Activated gamma-delta T cell treated with Interleukin-2 at 50 U/mL for 16 hours (primary cell): ENCODE measurements at places on chromosomes 3 and 15.

- no peak for DNase-seq
Observed at GRCh38 chr3:13541691-13542090, 7.2 kb upstream of the FBLN2 start.

DNA sequence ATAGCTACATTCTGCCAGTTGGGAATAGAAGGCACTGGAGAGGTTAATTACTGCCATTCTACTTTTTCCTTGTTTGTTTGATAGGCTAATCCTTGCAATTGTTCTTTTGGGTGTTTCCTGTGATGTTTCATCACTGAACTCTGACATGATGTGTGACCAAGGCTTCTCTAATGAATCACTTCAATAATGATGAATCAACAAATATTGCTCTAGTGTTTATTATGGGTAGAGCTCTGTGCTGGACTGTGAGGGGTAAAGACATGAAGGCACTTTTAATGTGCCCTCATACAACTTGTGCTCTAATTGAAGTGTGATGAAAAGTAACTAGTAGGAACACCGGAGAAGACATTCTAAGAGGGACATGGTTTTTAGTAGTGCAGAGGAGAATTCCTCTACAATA is 233.6 kb downstream of the WDR72 start:
- no peak for DNase-seq

DNA sequence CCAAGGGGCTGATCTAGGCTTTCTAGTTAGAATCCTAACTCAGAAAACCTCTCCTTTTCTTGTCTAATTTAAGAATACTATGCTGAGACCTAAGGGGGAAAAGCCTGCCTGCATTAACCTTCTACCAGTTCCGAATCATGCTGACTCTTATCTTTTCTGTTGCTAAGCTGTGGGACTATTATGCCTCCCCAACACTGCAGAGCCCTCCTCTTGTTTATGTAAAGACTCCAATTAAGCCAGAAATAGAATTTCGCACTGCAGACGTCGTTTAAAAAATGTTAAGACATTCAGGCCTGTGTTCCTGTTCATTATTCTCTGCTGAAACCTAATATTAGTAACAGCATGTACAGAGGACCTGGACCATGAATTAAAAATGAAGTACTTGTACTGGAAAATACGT is 310.6 kb upstream of the ATP11B start:
- DNase-seq, result no peak

DNA sequence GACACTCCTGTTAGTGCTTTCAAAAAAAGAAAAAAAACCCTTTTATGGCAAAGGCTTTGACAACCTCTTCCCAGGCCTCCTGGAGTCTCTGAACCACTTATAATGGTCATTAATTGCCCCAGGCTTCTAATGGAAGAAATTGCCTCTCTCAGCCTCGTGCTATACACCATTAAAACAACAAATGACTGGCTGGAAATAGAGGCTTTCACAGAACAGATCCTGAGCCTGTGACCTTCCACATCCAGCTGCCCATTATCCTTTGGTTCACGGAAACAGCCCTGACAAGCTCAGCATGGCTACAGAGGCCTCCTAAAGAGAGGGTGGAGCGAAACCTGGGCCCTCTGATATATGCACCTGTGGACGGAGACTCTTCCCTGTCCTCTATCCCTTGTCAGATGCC is 26.8 kb upstream of the MKRN3 start:
- no peak for DNase-seq

GRCh38 chr3:124582196-124582595 is 148.1 kb upstream of the UMPS start:
- DNase-seq, result no peak

DNA sequence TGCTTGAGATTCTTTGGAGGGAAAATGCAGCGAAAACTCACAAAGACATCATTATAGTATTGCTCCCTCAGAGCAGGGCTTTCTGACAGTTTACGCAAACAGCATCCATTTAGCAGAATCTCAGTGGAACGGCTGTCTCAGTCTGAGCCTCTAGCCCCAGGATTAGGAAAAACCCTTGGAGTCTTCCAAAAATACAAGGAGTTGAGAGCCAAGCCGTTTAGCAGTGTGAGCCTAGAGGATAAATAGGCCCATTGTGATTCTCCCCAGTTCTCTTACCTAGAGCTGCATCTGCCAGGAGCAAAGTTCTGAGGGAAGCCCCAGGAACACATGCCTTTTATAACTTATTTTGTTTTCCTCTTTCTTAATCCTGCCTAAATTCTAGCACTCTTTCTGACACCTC is 359.6 kb downstream of the NTRK3 start:
- no peak for DNase-seq

GRCh38 chr3:87145553-87145952 is 81.6 kb upstream of the CHMP2B start:
- DNase-seq, result no peak

- DNase-seq, result no peak
Observed at GRCh38 chr3:107765524-107765923, 242.8 kb downstream of the BBX start.

DNA sequence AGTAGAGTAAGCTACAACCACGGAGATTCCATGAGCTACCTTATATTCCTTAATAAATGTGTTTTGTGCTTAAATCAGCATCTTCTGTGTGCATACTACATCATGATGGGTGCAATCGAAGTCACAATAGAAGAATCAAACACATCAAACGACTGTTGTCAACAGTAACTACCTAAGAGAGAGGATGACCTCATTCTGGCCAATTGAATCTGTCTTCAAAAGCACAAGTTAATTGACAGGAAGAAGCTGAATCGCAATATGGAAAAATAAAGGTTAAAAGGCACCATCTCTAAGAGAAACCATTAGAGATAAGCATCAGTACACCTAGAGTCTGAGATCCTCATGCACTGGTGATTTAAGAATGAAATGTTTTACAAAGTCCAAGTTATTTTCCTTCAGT is 39.0 kb downstream of the CD200R1L start:
- DNase-seq, result no peak

GRCh38 chr15:90151989-90152645 is 49.0 kb upstream of the SEMA4B start:
- no peak for DNase-seq

- no peak for DNase-seq
Observed at GRCh38 chr3:98991393-98991792, 89.9 kb upstream of the DCBLD2 start.

DNA sequence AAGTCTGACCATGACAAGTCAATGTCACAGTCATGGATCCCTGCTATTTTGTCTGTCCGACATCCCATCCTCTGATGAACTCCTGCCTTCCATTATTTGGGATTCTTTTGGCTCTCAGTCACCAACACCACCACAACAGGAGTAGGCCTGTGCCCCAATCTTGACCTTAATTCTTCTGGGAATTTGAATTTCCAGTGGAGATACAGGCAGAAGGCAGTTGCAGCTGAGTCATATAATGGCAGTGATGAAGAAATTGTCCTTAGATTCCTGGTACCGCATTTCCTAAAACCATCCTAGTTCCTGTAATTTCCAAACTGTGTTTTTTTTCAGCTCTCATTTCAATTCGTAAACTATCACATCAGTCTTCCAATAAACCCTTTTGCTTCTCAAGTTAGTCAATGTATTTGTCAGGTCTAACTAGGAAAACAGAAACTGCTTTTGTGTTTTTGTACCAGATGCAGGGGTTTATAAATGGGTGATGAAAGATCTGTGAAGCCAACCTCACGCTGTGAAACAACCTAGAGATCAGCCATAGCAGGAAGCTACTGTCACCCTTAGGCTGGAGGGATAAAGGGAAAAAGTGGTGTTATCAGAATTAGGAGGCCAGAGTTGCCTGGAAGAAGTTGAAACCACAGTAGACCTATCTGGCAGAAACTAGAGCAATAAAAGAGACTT is 126.3 kb upstream of the TMEM108 start:
- no peak for DNase-seq

DNA sequence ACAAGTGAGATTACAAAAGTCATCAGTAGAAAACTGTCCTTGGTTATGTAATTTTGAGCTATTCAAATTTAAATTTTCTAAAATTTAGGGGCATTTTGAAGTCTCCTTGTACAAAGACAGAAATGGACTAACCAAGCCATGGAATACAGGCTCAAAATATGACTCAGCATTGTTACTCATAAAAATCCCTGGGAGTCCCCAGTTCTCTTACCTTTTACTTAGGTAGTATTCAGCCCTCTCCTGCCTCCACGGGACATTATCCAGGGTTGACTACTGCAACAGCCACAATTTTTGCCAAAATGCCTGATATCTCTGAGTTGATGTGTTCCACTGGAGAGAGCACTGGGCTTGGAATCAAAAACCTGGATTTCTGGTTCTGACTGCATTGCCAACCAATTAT is 25.0 kb downstream of the CLDN18 start:
- DNase-seq, result no peak

- DNase-seq, result no peak
Observed at GRCh38 chr15:34304613-34305012, 33.0 kb downstream of the SLC12A6 start.

DNA sequence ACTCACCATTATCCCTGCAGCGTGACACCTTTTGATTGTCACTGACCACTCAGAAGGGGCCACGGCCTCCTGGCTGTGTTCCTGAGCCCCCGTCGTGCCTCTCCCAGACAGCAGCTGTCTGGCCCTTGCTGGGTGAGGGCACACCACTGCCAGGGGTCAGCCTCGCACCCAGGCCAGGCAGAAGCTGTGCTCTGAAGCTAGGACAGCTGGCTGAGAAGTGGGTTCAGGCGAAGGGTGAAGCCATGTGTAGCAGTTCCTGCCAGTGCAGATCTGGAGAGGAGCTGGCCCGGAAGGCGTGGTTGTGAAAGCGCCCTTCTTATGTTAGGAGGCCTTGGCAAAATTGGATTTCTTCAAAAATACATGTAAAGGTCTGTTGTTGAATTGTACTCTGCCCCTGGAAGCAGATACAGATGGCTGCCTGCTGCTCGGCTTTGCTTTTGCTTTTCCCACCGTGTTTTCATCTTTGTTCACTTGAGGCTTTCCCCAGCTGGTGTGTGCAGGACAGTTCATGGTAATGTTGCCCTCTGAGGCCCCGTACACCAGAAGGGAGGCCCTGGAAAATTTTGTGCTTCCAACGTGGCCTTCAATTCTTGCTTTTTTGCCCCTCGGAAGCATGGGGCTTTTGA is 49.1 kb downstream of the KLHL25 start:
- DNase-seq, result no peak

DNA sequence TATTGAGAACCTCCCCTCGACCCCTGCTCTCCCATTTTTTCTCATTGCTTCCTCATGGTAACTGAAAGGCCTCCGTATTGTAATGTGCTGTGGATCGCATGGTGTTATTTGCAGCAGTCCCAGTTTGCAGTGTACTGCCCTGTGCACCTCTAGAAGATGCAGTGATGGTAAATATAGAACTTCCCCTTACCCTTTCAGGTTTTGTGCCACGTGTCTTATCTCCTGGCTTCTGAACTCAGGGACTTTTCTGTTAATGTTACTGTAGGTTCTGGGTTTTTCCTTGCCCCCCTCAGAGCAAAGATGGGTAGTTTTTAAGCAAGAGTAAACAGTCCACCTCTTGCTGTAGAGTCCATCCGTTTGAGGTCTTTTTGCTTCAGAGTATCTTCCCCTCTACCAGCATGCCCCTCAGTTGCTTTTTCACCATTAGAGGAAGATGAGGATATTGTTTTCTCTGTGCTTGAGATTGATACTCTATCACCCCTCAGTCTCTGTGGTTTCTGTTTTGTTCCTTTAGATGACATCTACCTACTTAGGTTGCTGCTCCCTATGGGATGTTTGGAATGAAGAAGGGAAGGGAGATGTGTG is 22.4 kb downstream of the CHD2 start:
- no peak for DNase-seq

- no peak for DNase-seq
Observed at GRCh38 chr3:149511040-149511626, 36.6 kb downstream of the TM4SF4 start.

DNA sequence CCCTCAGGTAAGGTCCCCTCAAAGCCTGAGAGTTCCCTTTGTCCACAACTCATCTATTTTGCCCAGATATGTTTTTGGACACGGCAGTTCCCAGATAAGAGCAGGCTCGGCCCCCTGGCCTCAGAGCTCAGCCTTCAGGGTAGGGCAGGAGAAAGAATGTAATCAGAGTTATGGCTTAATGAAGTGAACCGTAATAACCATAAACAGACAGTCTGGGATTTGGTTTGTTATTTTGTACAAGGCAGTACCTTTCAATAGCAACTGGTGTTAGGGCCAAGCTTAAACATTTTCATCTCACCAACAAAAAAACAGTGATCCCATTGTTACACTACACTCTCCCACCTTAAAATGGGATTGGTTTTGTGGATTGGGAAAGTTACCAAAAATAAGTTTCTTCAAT is 12.2 kb upstream of the ALDH1A3 start:
- no peak for DNase-seq

DNA sequence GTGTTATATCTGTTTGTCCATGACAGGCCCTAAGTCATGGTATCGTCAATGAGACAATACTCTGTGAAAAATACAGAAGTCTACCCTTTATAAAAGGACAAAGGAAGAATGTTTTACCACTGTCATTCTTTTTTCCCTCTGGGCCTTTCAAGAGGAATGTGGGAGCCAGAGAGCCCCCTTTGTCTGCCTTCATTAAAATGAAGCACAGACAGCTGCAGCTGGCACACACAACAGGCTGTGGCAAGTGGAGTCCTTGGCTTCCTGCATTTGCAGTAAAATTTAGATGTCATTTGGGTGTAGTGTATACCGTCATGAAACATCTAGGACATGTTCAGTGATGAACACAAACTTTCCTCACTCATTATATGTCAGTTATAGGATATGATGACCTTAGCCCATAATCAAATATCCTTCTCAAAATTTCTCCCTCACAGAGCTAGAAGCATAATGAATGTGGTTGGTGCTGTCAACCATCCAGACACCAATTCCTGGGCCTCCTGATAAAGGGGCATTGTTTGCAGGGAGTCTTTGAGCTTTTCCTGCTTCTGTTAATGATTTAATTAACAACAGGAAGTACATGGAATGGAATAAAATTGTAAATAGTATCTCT is 76.4 kb downstream of the DHX36 start:
- DNase-seq, result no peak

- no peak for DNase-seq
Observed at GRCh38 chr3:4583416-4583815, 90.3 kb downstream of the ITPR1 start.

DNA sequence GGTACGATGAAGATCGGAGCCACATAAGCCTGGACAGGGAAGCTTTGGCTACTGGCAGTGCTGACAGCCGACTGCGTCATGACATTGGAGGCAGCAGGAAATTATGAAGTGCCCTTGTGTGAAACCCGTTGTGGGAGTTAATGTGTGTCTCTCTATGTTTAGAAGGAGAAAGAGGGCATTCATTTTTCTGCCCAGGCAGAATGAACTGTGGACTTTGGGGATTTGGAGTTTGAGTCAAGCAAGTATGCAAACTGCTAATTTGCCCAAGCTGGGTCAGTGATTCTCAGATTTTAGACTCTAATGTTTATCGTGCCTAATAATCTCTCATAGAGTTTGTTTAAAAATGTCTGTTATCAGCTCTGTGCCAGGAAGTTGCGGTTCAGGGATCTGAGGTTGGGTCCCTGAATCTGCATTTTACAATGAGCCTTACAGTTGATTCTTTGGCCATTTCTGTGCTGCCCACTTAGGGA is 5.6 kb downstream of the CTXND1 start:
- DNase-seq, result no peak

GRCh38 chr15:22799902-22800301 is 13.5 kb downstream of the NIPA1 start:
- no peak for DNase-seq
